Stimulated activated naive CD4-positive, alpha-beta T cell (primary cell): ENCODE measurements at places on chromosomes 5 and 9.

GRCh38 chr5:137320056-137321045, 178.8 kb downstream of the SPOCK1 start:
- no peak for DNase-seq

- no peak for DNase-seq
Observed at GRCh38 chr9:132622159-132622558, 39.8 kb downstream of the BARHL1 start.

DNA sequence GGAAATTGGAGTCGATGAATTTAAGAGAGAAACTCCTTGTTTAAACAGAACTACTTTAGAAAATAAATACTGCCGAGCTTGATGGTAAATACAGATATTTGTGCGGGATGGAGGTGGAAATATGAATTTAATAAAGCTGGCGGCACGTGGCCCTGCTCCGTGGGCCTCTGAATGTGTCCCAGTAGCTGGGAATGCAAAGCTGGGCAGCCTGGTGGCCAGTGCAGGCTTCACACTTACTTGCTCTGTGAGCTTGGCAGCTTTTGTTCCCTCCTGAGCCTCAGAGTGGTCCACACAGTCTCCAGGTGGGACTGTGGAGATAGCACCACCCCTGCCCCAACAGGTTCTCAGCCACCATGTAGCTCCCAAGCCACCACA, 45.9 kb downstream of the BARX1 start:
- no peak for DNase-seq

DNA sequence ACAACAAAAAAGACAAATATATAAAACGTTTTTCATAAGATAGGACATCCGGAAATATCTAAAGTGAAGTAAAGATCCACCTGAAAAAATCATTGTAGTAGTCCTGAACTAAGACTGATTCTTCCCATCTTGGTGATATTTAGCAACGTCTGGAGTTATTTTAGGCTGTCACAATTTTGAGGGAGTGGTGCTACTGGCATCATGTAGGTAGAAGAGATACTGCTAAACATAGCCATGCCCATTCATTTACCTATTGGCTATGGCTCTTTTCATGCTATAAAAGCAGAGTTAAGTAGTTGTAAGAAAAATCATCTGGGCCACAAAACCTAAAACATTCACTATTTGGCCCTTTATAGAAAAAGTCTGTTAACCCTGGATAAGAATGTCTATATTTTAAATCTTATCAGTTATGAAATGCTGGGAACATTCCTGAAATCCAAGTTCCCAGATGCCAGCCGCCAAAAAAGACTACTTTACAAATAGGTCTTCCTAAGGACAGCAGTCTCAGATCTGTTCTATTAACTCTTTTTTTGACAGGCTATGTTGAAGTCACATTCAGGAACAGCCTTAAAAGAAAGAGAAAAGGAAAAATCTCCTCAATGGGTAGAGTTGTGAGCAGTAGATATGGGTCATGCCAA, 27.0 kb downstream of the RAPGEF6 start:
- DNase-seq: no peak

DNA sequence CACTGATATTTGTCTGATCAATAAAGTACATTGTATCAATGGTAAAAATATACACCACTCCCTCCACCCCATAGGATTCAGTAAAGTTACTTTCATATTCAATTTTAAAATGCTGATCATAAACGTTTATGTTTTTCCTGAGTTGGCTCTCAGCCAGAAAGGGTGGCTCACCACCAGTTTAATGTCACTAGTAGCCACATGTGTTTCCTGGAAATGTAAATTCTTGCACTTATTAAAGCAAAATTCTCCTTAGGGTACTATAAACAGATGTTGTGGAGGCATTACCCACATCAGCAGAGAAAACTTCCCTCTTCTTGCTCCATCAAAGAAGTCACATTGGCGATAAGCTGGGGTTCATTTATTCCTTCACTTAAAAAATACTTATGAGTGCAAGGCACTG, 210.3 kb downstream of the SREK1 start:
- no peak for DNase-seq
